Activated CD8-positive, alpha-beta T cell treated with anti-CD3 and anti-CD28 coated beads, Interleukin-2, amount 10 ng/mL, durations not matched to agents 7 days and 5 days (primary cell): ENCODE measurements at places on chromosomes 1 and 21. TPM values are rescaled to one million over a fixed set of nuclear protein-coding genes. Genes with fewer than 3 reads are reported as not detected.

The SH2D5 gene
- 0.05 TPM for total RNA-seq

The MYOG gene
- not detected for total RNA-seq

The GPR157 gene
- 1.4 TPM for total RNA-seq

The NECAP2 gene
- total RNA-seq: 94.3 TPM

The OR10J5 gene
- not detected for total RNA-seq

The SH3D21 gene
- 14.6 TPM for total RNA-seq

The S100A7 gene
- not detected for total RNA-seq

DNA sequence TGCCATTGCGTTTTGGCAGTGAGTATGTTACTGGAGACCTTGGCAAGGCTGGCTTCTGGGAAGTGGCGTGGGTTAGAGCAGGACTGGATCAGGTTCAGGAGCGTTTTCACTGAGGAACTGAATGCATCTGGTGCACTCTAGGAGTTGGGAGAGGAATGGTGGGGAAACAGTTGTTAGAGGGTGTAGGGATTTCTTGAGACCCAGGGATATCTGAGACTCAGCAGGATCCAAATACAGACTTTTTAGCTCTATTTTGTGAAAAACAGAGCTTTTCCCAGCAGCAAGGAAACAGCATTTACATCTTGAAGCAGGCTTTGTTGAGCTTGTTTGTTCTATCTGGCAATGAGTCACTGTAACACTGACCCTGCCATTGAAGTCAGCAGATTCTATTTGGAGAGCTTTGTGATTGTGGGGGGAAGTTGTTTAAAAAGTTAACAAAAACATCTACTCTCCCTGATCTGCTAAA lies 56.9 kb upstream of the NRIP1 start:
- DNase-seq: no peak
- peaks cover 6% of the 10 kb centered on the region for H3K27me3 ChIP-seq
- H3K4me1 ChIP-seq: no peaks in the 10 kb centered on the region
- H3K36me3 ChIP-seq: no peaks in the 10 kb centered on the region
- no peak overlapping the region for H3K27ac ChIP-seq

GRCh38 chr1:40945491-40945973 lies 34.0 kb upstream of the CTPS1 start:
- DNase-seq: no peak
- H3K27me3 ChIP-seq: peaks cover 17% of the 10 kb centered on the region
- H3K36me3 ChIP-seq: no peaks in the 10 kb centered on the region
- peaks cover 9% of the 10 kb centered on the region for H3K4me1 ChIP-seq

- DNase-seq: no peak
- H3K27ac ChIP-seq: no peak overlapping the region
- no peaks in the 10 kb centered on the region for H3K4me1 ChIP-seq
- H3K36me3 ChIP-seq: no peaks in the 10 kb centered on the region
- H3K27me3 ChIP-seq: peaks cover 32% of the 10 kb centered on the region
These were observed 12.5 kb upstream of the PTPN14 start for GRCh38 chr1:214563881-214564280.

- H3K27ac ChIP-seq: no peak overlapping the region
- no peaks in the 10 kb centered on the region for H3K36me3 ChIP-seq
- DNase-seq: no peak
These were observed 210.4 kb upstream of the BRINP3 start for GRCh38 chr1:190688096-190688495.

GRCh38 chr1:65668368-65668767 lies 124.3 kb upstream of the PDE4B start:
- H3K4me1 ChIP-seq: no peaks in the 10 kb centered on the region
- no peak overlapping the region for H3K27ac ChIP-seq
- no peak for DNase-seq
- no peaks in the 10 kb centered on the region for H3K36me3 ChIP-seq
- H3K4me3 ChIP-seq: no peak overlapping the region
- H3K27me3 ChIP-seq: peaks cover 8% of the 10 kb centered on the region

GRCh38 chr1:5991381-5992025 lies 722 bp downstream of the NPHP4 start:
- H3K36me3 ChIP-seq: peaks cover 12% of the 10 kb centered on the region
- H3K4me1 ChIP-seq: peaks cover 36% of the 10 kb centered on the region
- H3K27ac ChIP-seq: peak overlapping the region; percentile 83
